ENCODE measurements at places on chromosomes 7 and 10. TPM values are rescaled to one million over a fixed set of nuclear protein-coding genes. Genes with fewer than 3 reads are reported as not detected.

Gene SYNPO2L
- not detected for total RNA-seq

Gene GSTO2
- 3.6 TPM for total RNA-seq

Gene SMNDC1
- 42.4 TPM for total RNA-seq

Gene FXYD4
- not detected for total RNA-seq

Gene TAS2R5
- total RNA-seq = 0.99 TPM

Gene ATOH7
- not detected for total RNA-seq

Gene MALRD1
- not detected for total RNA-seq

Gene CLRN3
- total RNA-seq = not detected

Gene SFTPA1
- not detected for total RNA-seq

Gene DNAJC9
- 55.2 TPM for total RNA-seq

Gene ADIRF
- total RNA-seq = not detected

Gene DYNC1I1
- total RNA-seq = not detected

Gene GNG11
- not detected for total RNA-seq

Gene VIPR2
- total RNA-seq = 1.7 TPM

Gene RBP4
- total RNA-seq = not detected

Gene VENTX
- not detected for total RNA-seq

Data from activated naive CD4-positive, alpha-beta T cell treated with anti-CD3 and anti-CD28 coated beads for 36 hours (primary cell).